ENCODE measurements at places on chromosomes 11 and 22.

DNA sequence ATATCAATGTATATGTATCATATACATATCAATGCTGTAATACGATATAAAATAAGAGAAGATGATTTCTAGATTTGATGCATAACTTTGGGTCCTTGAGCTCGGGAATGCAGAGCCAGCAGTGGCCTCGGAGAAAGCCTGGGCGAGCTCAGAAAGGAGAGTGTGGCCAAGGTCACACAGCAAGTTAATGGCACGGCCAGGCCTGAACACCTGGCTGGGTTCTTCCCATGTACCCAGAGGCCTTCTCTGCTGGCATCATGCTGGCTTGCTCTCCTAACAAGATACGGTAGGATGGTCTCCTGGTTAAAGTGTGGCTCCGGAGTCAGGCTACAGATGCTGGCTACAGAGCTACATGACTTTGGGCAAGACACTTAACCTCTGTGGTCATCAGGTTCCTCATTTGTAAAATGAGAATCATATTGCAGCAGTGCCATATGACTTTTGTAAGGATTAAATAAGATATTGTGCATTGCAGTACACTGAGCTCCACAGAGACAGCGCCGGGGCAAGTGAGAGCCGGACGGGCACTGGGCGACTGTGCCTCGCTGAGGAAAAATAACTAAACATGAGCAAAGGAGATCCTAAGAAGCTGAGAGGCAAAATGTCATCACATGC, 29.9 kb downstream of the TPST2 start:
- DNase-seq = no peak

GRCh38 chr22:33350491-33350890, 292.3 kb upstream of the SYN3 start:
- DNase-seq = no peak

DNA sequence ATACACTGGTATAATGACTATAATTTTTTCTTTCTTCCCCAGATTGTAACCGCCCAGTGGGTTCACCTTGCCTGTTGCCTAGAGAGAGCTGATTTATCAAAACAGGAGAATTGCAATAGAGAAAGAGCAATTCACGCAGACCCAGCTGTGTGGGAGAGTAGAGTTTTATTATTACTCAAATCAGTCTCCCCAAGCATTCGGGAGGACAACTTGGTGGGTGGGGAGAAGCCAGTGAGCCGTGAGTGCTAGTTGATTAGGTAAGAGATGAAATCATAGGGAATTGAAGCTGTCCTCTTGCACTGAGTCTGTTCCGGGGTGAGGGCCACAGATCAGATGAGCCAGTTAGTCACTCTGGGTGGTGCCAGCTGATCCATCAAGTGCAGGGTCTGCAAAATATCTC, 73.2 kb downstream of the SLC35F2 start:
- peak; percentile 66 for DNase-seq

GRCh38 chr11:96228910-96229309, 114.1 kb downstream of the MAML2 start:
- no peak for DNase-seq

- peak; percentile 44 for DNase-seq
Measured at GRCh38 chr22:26835929-26836528, 178.6 kb downstream of the MIAT start.

DNA sequence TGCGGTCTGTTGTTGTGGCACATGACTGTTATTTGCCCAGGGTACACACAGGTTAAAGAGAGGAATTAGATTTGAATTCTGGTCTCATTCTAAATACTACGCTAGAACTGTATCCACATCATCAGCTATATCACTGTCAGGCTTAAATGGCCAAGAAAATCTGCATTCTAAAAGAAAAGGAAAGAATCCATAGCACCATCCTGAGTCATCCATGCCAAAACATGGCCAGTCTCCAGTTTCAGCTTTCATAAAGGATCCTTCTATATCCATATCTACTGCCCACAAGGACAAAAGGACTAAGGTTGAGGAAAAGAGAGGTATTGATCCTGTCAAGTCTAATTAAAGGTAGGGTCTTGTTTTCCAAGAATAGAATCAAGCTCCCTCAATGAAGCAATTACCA, 73.6 kb upstream of the GDPD4 start:
- peak; percentile 26 for DNase-seq

GRCh38 chr22:43299736-43300135, 43.4 kb downstream of the SCUBE1 start:
- no peak for DNase-seq

DNA sequence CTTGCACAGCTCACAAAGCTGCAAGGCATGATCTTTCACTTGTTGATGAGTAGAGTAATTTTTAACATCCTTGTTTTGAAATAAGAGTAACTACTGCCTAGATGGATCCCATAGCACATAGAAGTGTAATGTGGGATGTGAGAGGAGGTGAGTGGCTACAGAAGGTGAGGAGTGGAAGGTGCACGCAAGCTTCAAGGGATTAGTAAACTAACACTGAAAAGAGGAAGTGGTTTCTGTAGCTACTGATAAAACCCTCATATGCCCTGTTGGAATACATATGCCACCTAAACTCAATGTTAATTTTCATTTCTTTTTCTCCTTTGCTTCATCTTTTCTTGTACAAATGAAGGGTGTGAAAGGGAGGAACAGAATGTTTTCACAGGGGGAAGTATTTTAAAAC, 22.0 kb upstream of the CTSC start:
- no peak for DNase-seq

All from fibroblast of mammary gland (primary cell).